A172 (cell line): ENCODE measurements at places on chromosomes 1 and 21. TPM values are rescaled to one million over a fixed set of nuclear protein-coding genes. Genes with fewer than 3 reads are reported as not detected.

The OR10T2 gene
- total RNA-seq = not detected in 2 replicates

The PAFAH2 gene
- total RNA-seq = 8.5 and 13.0 TPM in 2 replicates

The TMPRSS15 gene
- total RNA-seq = 0.02 and 0.12 TPM in 2 replicates

The S100A1 gene
- 0.46 and 2.8 TPM in 2 replicates for total RNA-seq

The CFHR2 gene
- not detected in 2 replicates for total RNA-seq

The KLF17 gene
- not detected in 2 replicates for total RNA-seq

The RGS8 gene
- 0.29 TPM in 1 of 2 replicates, not detected in the other for total RNA-seq

The LIPI gene
- total RNA-seq = not detected in 2 replicates

The NBPF4 gene
- not detected in 2 replicates for total RNA-seq
